Upper lobe of left lung (tissue), 6 donors: ENCODE measurements at places on chromosomes 4 and X.
A peak's percentile ranks its signal among the peaks of the same experiment; 100 is the strongest.

GRCh38 chr4:123785538-123785937, 388.9 kb downstream of the SPRY1 start:
- DNase-seq, result peak; percentile 21

GRCh38 chr4:185566425-185566824, 31.1 kb upstream of the PDLIM3 start:
- DNase-seq, result no peak

GRCh38 chr4:8321220-8321619, 51.7 kb downstream of the HTRA3 start:
- no peak for DNase-seq

GRCh38 chr4:8342651-8343261, 73.2 kb downstream of the HTRA3 start:
- DNase-seq, result no peak

- DNase-seq, result no peak
Observed at GRCh38 chrX:107154787-107155620, 36.4 kb upstream of the RBM41 start.

DNA sequence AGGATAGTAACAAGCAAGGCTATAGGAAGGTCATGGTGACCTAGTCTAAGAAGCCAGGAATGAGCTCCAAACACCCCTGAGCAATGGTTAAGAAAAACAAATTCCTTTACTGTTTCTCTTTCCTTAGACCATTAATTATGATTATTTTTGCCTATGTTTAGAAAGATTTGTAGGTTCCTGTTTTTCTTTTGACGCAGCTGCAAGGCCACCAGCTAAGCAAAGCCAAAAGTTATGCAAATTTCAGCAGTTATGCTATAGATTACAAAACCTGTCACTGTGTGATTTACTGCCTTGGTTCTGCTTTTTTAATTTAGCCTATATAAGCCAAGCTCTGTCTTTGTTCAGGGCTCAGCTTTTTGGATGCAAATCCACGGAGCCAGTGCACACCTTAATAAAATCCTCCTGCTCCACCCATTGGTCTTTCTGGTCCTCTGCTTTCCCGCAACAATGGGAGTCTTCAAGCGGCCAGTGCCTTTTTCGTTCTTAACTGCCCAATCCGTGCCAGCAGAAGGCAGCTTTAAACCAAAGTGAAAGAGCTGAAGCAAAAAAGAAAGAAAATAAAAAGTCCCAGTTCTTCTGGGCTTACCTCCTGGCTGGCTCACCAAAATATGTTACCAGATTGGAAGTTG, 1.4 kb upstream of the CEP135 start:
- no peak for DNase-seq

DNA sequence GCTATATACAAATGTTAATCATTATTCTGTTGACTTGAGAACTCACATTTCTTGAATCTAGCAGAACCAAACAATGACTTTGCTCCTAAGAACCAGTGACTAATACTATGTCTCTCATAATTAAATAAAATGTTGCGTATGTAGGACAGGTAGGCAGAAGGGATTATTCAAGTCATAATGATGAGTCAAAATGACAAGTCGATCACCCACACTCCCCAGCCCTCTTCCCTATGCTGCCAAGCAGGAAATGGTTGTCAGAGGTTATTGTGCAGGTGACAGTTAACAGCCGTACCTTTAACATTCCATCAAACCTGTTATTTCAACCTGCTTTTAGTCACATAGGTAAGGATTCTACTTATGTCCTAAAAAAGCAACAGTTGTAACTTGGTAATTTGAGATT, 22.0 kb upstream of the STK26 start:
- no peak for DNase-seq

GRCh38 chr4:110096405-110096804, 102.0 kb downstream of the ELOVL6 start:
- no peak for DNase-seq

GRCh38 chr4:24551492-24552289, 32.7 kb downstream of the DHX15 start:
- DNase-seq, result no peak

GRCh38 chr4:145929415-145930178, 9.0 kb downstream of the ZNF827 start:
- no peak for DNase-seq

DNA sequence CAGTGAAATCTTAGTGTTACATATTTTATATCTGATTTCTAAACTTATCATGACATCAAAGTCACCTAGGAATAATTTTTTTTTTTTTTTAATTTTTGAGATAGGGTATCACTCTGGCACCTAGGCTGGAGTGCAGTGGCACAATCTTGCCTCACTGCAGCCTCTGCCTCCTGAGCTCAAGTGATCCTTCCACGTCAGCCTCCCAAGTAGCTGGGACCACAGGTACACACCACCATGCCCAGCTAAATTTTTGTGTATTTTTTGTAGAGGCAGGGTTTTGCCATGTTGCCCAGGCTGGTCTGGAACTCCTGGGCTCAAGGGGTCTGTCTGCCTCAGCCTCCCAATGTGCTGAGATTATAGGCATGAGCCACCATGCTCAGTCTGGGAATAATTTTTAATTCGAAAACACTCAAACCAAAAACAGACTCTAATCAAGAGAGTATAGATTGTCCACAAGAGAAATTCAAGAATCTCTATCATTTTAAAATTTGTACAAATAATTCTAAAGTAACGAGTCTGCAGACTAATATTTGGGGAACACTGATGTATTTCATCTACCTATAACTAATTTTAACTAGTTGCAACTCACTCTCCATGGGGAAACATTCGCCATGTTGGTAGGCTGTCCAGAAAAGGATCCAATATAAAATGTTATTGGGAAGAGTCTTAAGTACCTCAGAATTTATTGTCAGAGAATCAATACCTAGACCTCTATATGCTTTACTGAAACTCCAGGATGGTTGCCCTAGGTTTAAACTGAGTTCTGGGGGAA, 3.4 kb downstream of the SLC7A11 start:
- no peak for DNase-seq

DNA sequence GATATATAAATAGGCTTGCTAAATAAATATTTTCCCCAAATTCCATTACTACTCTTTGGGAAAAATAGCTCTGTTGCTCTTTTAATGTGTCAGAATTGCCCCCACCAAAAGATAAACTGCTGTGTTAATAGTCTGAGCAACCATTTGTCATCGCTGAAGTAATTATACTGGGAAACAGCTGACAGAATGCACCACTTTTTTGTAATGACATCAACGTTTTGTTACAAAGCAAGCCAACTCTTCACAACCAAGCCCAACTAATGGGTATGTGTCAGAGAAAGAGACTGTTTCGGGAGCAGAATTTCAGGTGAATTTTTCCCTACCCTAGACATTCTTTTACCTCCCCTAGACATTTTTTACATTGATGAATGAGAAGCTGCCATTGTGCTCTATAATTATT, 405.0 kb upstream of the MAGEB18 start:
- no peak for DNase-seq

DNA sequence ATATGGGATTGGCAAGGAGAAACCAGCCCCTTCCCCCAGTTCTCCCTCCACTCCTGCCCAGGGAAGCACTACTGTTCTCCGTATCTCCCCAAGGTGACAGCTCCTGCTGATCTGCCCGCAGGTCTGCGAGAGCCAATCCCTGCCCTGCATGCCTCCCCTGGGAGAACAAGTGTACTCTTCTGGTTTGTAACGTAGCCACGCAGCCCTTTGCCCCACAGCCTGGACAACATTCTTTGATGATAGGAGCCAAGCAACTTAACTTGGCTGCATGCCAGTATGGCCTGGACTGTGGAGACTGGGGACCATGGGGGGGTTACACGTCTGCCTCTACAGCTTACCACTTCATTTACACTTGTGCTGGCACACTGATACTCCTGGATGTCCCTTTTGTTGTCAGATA, 2.0 kb downstream of the STBD1 start:
- peak; percentile 25 for DNase-seq

GRCh38 chrX:1190596-1191145, 21.8 kb downstream of the CRLF2 start:
- DNase-seq, result no peak

GRCh38 chr4:20248155-20248558, 3.5 kb upstream of the SLIT2 start:
- no peak for DNase-seq

DNA sequence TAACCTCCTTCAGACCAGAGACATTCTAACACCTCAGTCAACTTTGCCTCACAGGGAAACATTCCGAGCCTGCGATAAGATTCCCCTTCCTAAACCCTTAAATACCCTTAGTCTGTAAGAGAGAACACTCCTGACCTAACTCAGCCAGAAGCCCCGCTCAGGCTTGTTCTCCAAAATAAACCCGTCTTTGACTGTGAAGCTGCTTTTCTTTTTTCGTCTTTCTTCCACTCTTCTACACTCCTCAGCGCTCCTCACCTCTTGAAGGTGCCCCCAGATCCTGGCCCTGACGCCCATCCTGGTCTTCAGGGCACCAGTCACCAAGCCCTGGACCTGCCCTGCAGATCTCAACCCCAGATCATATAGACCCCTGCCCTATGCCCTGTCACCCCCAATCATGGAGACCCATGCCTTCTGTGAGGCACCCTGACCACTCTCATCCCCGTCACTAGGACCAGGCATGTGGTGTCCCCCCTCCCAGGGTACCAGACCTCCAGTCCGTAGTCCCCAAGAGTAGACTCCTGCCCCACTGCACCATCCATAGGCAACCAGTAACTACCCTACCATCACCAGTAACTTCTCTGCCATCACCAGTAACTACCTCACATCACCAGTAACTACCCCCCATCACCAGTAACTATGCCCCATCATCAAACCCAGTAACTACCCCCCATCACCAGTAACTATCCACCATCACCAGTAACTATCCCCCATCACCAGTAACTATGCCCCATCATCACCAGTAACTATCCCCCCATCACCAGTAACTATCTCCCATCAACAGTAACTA, 3.5 kb downstream of the ASMTL start:
- no peak for DNase-seq

DNA sequence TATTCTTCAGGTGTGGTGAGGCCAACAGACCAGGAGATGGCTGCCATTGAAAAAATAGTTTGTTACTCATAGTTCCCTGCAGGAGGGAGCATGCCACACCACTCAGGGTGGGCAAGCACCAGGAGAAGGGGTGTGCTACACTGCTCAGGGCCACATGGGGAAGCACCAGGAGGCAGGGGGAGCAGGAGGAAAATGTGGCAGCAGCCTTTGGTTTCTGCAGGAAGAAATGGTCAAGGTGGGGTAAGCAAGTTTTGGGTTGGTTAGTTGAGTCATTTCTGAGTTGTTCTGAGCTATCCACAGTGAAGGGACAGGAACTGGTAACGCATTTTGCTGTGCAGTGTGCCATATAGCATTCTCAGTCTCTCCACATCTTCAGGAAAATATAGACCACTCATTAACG, 23.8 kb downstream of the FGFBP1 start:
- DNase-seq, result no peak

DNA sequence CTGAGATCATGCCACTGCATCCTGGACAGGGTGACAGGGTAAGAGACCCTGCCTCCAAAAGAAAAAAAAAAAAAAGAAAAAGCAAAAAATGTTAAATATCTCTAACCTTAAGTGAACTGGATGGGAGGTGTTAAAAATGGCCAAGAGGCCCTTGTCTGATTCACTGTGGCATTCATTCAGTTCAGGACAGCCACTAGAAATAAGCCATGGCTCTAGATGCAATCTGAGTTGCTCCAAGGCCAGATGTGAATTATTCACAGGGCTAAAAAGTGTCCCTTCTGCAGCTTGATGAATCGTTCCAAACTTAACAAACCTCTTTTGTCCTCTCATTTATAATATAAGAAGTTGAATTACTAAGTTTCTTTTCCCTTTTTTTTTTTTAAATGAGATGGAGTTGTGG, 63.7 kb upstream of the FBXW7 start:
- DNase-seq, result no peak

DNA sequence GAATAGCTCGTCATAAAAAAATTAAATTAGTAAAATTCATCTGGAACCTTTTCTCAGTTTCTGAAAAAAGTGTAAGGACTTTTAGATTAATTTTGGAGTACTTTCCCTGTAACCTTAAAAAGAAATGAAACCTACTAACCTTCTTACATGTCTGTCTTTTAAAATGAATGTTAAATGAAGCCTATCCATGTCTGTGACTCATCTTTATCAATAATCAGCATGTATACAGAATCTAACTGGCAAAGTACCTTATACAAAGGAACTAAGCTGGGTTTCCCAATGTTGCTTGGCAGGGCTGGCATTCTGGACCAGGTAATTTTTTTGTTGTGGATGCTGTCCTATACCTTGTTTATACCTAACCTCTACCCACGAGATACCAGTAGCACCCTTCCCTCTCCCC, 13.6 kb downstream of the FBXW7 start:
- no peak for DNase-seq

- DNase-seq, result peak; percentile 64
Observed at GRCh38 chr4:4853371-4853823, 6.1 kb upstream of the MSX1 start.

DNA sequence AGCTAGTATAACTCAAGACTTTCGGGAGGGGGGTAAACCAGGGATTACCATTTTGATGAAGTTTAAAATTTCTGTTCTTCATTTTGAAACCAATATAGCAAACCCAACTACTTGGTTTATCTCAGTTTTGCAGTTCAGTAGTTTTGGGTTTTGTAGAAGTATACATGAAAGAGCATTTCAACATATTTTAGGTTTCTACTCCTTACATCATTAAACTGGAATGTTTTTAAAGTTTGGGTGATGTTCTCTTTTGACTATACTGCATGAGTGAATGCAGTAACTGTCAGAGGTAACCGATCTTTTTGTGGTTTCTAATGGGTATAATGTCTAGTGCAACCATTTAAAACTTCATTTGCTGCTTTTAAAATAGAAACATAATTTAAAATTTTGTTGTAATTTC, 248.3 kb upstream of the MAD2L1 start:
- DNase-seq, result no peak

DNA sequence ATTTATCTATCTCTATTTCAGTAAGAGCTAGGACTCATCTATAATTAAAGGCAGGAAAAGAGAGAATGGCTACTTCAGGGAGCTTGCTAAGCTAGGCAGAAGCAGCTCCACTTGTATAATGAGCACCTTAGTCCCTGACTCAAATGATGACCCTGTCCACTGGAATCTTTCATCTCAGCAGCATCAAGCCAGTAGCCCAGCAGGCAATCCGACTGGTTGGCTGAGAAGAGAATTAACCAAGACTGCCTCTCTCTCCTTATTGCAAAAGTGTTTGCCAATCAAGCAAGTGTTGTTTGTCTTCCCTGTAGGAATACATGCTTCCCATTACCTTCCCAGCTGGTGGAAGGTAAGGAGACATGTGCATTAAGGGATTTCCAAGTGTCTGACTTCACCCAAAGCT, 3.9 kb upstream of the SPOCK3 start:
- DNase-seq, result no peak

GRCh38 chr4:121900132-121900983, 30.1 kb upstream of the BBS7 start:
- DNase-seq, result no peak

- DNase-seq, result no peak
Observed at GRCh38 chrX:97021680-97022079, 138.0 kb downstream of the RPA4 start.

GRCh38 chr4:71713611-71714203, 70.2 kb downstream of the GC start:
- DNase-seq, result no peak

DNA sequence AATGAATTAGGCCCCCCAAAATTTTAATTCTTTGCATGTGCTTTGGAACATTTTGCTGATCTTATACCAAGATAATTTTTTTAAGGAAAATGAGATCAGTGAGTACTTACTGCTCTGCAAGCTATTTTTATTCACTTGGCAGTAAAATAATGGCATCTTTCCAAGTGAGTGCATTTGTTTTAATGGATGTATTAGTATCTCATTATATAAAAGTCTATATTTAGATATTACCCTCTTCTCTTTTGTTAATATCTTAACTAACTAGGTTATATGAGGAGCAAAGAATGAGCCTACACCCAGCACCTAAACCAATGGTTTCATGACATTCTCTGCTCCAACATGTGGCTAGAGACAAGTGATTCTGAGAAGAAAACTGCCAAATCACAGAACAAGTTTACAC, 21.1 kb upstream of the ARAF start:
- DNase-seq, result no peak
